ENCODE measurements at places on chromosomes 13 and 19. TPM values are rescaled to one million over a fixed set of nuclear protein-coding genes. Genes with fewer than 3 reads are reported as not detected.

Gene OR7A5
- total RNA-seq, result 1.3 TPM

Gene OR10H5
- total RNA-seq, result not detected

Gene ATP12A
- not detected for total RNA-seq

Gene CYP2S1
- 2.0 TPM for total RNA-seq

Gene LHB
- not detected for total RNA-seq

Gene CGB2
- total RNA-seq, result not detected

Gene PPM1N
- total RNA-seq, result 1.8 TPM

Gene AP3D1
- 53.6 TPM for total RNA-seq

Gene IZUMO2
- total RNA-seq, result not detected

Gene EPN1
- 22.2 TPM for total RNA-seq

Gene ZBTB32
- total RNA-seq, result 0.33 TPM

Gene MEGF8
- total RNA-seq, result 9.7 TPM

Gene GPC6
- total RNA-seq, result 3.5 TPM

Gene ZSCAN22
- total RNA-seq, result 3.6 TPM

Gene SULT2A1
- total RNA-seq, result not detected

Gene GRK1
- total RNA-seq, result not detected

Gene SPC24
- total RNA-seq, result 0.66 TPM

Gene FGF22
- not detected for total RNA-seq

Gene TMEM272
- under 0.01 TPM for total RNA-seq

Gene NDUFS7
- 67.5 TPM for total RNA-seq

Gene SRRM5
- total RNA-seq, result 0.32 TPM

Gene OR10H1
- not detected for total RNA-seq

Gene ZSCAN4
- not detected for total RNA-seq

Gene KLK10
- 3.3 TPM for total RNA-seq

Gene NKPD1
- total RNA-seq, result 1.0 TPM

Gene PSPN
- total RNA-seq, result 0.59 TPM

Gene IL11
- 0.29 TPM for total RNA-seq

Gene RFPL4A
- total RNA-seq, result not detected

Gene FAM83E
- total RNA-seq, result 3.3 TPM

Gene ZNF724
- 3.5 TPM for total RNA-seq

Gene CRX
- not detected for total RNA-seq

Gene ANKRD24
- 0.80 TPM for total RNA-seq

Gene AMER2
- not detected for total RNA-seq

Gene C19orf25
- total RNA-seq, result 28.7 TPM

Gene S1PR2
- total RNA-seq, result 18.4 TPM

Gene TMPRSS9
- total RNA-seq, result not detected

Gene MYO16
- 0.33 TPM for total RNA-seq

Gene KLK3
- 0.32 TPM for total RNA-seq

Gene IQCN
- 7.0 TPM for total RNA-seq

Gene ZNF442
- total RNA-seq, result 2.6 TPM

Gene LILRB1
- total RNA-seq, result 1.6 TPM

Gene FUT6
- 4.3 TPM for total RNA-seq

Gene GPR12
- 1.2 TPM for total RNA-seq

Gene KIR3DL2
- not detected for total RNA-seq

All from breast epithelium (tissue), 4 donors.